Immature natural killer cell (primary cell): ENCODE measurements at places on chromosomes 5 and 9. TPM values are rescaled to one million over a fixed set of nuclear protein-coding genes. Genes with fewer than 3 reads are reported as not detected.

GRCh38 chr5:24742334-24742733 lies 97.6 kb upstream of the CDH10 start:
- no peak for DNase-seq

GRCh38 chr9:5468850-5469249 lies 18.5 kb downstream of the CD274 start:
- DNase-seq = no peak

DNA sequence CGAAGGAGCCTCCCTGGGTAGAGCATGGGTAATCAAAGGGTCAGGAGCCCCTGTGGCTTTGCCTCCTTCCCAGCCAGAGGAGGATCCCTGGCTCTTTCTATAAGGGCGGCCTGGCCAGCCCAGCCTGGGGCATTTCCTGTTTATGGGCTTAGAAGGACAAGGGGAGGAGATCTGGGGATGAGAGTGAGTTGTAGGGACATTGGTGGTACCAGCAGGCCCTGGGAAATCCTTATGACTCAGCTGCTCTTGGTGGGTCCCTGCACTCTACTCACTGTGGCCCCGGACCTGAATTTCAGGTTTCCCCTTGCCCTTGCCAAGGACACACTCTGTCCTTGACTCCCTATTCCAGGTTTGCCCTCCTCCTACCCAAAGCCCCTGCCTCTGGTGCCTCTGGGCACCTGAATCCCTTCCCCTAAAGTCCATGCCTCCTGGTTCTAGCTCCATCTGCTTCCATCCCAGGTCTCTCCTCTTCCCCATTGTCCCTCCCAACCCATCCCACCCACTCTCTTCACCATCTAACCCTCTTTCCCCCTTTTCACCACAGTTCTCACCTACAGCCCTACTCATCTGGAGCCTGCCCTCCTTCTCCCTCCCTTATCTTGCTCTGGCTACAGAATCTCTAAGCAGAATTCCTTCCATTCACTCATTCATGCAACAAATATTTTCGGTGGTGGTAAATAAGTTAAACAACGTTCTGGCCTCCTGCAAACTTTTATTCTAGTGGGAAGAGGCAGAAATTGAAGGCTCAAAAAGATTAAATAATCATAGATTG lies 34.9 kb downstream of the PCDH1 start:
- no peak for DNase-seq

GRCh38 chr9:136194540-136194939 lies 10.4 kb downstream of the LHX3 start:
- no peak for DNase-seq

- no peak for DNase-seq
Observed at GRCh38 chr5:80184235-80185023, 71.4 kb downstream of the SERINC5 start.

DNA sequence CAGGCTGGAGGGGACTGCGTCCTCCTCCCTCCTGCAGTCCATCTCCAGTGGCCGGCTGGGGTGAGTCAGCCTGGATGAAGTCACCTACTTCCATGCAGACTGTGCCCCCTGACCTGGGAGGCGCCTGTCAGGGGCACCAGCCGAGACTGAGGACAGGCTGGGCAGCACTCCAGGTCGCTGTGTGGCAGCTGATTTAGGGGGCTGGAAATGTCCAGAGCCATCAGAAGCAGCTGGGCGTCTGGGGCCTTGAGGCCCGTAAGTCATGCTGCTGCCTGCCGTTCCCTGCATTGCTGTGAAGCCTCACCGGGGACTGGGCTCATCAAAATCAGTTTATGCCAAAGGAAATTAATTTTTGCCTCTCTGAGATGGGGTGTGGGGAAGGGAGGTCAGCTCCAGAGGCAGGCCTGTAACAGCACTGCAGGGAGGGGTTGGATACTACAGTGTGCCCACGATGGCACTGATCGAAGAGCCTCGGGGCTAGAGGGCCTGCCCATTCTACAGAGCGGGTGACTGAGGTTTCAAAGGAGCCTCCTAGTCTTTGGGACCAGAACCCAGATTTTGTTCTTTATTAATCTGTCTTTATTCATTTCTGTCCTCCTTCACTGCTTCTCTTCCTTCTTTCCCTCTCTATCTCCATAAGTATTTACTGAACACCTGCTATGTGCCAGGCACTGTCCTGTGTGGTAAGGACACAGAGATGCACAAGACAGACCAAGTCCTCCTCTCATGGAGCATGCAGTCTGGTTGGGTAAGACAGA lies 70.4 kb upstream of the PSD2 start:
- DNase-seq = no peak

DNA sequence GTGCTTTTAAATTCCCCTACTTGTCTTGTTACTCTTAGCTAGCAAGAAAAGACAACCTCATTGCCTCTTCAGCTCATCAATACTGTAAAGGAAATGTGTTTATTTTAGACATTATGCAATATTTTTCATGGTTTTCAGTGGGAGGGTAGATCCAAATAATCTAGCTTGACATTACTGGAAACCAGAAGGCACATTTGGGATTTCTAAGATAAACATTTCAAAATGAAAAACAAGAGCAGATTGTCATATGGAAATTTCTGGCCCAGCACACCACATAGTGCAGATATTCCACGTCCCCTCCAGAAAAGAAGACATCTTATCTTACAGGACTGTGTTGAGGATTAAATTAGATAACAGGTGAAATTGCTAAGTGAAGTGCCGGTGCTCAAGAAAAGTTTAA lies 296.9 kb downstream of the MSX2 start:
- DNase-seq = no peak

GRCh38 chr9:114694719-114695269 lies 12.8 kb upstream of the TEX48 start:
- no peak for DNase-seq

DNA sequence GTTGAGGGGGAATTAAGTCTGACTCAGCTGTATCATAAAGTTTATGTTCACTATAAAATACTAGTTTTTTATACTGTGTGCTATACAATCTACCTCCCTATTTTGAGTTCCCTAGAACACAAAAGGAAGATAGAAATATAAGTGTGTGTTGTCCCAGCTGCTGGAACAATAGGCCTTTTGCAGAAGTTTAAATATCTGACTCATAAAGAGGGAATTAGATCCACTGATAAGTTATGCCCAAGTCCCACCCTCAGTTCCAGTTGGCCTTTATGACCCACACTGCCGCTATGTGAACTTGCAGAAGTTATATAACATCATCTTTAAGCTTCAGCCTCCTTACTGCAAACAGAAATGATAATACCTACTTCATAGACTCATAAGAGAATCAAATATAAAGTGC lies 88.5 kb upstream of the DAB2 start:
- DNase-seq = no peak

DNA sequence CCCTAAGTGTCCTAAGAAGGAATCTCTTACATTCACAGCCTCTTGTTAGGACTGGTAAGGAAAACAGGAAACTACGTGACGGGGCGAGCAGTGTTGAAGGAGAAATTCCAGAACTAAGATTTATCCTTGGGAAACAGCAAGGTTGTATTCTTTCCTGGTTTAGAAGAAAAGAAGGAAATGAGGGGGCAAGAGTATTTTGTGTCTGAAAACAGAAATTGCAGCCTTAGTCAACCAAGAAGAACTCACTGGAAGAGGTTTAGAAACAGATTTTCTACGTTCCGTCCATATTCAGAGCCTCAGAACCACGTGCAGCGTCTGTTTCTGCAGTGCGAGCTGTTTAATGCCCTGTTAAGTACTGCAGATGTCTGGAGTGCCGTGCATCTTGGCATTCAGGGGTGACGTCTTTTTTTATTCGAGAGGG lies 75.2 kb downstream of the GOLPH3 start:
- no peak for DNase-seq

DNA sequence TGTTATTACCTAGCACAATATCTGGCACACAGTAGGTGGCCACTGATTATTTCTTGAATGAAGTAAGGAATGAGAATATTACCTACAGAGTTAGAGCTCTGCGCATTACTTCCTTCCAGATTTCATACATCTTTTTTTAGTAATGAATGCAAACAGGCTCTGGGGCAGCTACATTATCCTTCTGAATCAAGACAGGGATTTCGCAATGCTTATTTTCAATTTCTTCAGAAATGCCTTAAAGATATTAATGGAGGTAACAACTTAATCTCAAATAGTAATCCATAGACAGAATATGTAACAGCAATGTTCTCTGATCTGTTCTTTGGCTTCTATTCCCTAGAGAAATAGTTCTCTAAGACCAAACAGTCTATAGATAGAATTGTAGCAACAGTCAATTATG lies 32.6 kb downstream of the CDKN2A start:
- no peak for DNase-seq

DNA sequence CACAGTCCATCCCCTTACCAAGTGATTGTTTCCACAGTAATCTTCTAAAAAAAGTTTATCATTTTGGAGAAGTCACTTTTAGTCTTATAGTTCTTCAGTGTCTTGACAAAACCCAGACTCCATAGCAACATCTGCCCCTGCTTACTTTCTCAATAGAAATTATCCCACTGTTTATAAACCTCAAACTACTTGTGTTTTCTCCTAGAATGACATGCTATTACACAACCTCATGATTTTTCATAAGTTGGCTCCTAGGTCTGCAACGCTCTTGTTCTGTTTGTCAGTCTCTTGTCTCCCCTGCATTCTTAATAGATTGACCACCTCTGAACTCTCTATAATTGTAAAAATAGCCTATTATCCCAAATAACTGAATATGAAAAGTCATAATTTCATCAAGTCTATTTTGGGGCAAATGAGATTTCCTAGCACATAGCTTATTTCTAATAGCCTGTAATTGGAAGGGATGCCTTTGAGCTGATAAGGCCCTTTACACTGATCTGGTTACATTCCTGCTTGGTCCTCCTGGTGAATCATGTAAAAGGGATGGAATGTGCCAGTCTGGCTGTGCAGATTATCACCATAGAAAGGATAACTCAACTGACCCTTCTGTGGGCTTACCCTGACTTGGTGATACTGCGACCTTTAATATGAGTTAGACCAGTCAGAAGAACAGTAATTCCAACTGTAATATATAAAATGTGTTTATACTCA lies 69.6 kb downstream of the CHSY3 start:
- no peak for DNase-seq

DNA sequence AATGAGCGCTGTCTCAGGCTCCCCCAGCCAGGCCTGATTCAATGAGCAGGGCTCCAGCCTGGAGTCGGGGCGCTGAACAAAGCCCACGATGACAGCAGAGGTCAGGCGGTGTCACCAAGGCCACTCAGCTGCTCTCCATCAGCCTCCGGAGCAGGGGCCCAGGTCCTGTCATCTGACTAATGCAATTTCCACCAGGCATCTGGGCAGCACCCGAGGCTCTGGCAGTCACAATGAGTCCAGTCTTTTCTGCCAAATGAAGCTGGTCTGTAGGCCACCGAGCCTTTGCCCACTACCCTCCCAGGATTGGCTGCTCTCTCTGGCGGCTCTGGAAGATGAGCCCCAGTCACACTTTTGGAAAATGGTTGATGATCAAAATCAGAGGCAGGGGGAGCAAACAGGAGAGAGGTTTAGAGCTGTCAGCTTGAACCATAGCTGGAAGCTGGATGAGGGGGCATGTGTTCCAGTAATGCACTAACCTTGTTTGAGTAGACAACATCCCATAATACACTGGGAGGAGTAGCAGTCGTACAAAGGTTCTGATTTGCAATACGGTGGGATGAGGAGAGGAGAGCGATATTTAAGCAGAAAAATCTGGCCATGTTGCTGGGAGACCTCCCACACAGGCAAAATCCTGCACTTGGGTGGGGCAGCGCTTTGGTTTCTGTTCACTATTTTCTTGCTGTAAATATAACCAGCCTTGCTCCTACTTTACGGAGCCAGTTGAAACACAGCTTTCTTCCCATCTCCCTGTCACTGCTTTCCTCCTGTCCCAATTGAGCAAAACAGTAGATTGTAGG lies 306.4 kb upstream of the PANK3 start:
- DNase-seq = no peak

DNA sequence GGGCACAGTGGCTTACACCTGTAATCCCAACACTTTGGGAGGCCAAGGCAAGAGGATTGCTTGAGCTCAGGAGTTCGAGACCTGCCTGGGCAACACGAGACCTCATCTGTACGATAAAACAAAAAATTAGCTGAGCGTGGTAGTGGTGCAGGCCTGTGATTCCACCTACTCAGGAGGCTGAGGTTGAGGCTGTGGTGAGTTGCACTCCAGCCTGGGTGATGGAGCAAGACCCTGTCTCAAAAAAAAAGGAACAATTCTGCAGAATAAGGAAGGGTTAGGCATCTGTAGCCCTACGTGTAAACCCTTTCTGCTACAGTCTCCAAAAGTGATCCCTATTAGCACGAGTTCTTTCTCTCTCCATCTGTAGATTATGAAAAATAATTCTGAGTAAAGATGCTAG lies 19.9 kb downstream of the CDC26 start:
- no peak for DNase-seq

DNA sequence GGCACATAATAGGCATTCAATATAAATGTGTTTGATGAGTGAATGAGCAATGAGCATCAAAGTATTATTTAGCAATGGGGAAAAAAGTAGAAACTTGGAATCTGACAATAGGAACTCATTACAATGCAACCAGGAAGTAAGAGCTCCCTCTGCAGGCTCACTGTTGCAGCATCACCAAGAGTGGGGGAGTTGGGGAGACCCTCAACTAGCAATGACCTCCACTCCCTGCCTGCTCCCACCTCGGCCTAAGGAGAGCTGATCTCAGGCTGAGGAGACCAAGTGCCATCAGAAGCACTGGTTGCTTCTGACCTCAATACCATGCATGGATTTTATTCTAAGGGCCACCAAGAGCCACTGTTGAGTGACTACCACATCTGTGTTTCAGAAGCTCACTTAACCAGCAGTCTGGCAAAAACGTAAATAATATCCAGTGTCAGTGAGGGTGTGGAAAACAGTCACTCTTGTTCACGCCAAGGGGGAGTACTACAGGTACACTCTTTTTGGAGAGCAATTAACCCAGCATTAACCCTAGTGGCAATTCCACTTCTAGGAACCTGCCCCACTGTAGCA lies 8.0 kb downstream of the VDAC1 start:
- DNase-seq = no peak

GRCh38 chr5:161064297-161064696 lies 212.3 kb upstream of the ATP10B start:
- no peak for DNase-seq

DNA sequence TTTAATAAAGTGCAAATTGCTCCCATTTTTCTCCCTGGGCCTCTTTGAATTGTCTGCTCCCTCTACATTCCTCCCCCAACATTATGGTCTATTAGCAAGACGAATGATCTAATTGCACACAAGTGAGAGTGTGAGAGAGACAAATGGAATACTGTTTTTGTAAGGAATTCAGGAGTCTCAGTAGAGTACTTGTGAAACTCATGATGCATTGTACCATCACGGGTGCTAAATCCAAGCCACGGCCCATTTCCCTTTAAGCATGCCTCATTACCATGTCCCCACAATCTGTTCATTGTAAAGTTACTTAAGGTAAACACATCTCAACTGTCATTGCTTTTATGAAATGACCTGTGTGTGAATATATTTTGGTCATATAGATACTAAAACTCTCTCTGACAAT lies 62.8 kb downstream of the CD180 start:
- DNase-seq = no peak

GRCh38 chr5:1418238-1418920 lies 26.9 kb downstream of the SLC6A3 start:
- no peak for DNase-seq

EFNA5 gene
- 2.6 TPM for polyA plus RNA-seq

LCP2 gene
- 276 TPM for polyA plus RNA-seq
